ENCODE measurements at places on chromosomes 3 and 15.

DNA sequence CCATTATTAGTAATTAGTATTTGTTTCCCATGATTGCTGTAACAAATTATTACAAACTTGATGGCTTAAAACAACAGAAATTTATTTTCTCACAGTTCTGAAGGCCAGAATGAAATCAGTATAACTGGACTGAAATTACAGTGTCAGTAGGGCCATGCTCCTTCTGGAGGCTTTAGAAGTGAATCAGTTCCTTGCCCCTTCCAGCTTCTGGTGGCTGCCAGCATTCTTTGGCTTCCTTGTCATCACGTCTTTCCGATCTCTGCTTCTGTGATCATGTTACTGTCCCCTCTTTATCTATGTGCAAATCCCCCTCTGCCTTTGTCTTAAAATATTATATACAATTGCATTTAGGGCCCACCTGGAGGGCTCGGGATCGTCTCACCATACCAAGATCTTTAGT lies 92.0 kb downstream of the FOXB1 start:
- peak; percentile 78 for DNase-seq

DNA sequence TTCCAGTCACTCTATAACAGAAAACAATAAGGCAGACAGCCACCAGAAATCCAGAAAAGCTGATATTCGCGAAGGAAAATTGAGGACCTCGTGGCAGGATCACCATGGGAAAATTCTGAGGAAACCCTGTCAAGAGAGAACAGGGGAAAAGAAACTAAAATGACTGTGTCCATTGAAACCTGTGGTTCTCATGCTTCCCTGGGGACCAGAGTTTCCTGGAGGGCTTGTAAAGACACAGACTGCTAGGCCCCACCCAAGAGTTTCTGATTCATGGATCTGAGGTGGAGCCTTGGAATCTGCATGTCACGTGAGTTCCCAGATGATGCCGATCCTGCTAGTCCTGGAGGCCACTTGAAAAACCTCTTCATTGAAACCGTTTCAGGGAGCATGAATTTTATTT lies 420.5 kb downstream of the EPHB1 start:
- DNase-seq = no peak

GRCh38 chr3:72907731-72908620 lies 20.1 kb downstream of the GXYLT2 start:
- DNase-seq = peak; percentile 48

DNA sequence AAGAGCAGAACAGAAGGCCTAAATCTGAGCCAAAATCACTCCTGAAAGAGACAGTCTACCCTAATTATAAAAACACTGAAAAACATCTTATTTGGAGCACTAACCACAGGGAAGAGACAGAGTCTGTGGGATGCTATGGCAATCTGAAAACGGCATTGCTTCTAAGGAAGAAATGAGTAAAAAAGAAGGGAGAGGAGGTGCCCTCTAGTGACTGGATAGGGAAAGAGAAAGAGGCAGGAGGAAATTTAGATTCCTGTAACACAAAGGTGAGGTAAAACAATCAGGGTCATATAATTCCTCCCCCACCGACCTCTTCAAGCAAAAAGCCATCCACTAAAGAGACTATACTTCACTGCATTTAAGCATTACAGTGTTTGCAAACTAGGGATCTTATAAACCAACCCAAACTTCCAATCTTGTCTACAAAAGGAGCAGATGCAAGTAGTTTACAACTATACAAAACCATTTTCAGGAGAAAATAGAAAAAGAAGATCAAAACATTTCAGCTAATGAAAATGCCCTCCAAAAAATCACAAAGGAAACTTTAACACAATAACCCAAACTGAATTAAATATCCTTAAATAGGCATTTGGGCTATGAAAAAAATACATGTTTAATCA lies 32.6 kb downstream of the HACD2 start:
- peak; percentile 59 for DNase-seq

- no peak for DNase-seq
Observed at GRCh38 chr3:16468336-16469098, 45.0 kb downstream of the RFTN1 start.

GRCh38 chr15:38618242-38618955 lies 53.8 kb upstream of the RASGRP1 start:
- DNase-seq = no peak

DNA sequence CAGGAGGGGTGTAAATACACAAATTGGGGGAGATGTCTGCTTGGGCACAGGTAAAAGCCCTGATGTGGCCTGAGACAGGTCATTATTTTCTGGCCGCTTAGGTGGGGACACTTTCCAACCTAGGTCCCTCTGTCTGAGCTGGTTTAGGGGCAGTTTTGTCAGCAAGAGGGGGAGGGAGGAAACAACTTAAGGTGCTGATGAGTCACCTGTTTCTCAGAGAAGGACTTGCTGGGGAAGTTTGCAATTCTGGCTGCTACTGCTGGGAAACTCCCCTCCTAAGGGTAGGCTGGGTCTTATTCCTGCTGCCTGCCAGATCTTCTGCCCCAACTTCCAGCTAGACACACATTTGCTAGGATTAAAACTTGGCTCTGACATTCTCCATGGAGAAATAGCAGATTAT lies 4.8 kb upstream of the RHOV start:
- peak; percentile 77 for DNase-seq

GRCh38 chr3:126113733-126114442 lies 30.0 kb upstream of the SLC41A3 start:
- DNase-seq = peak; percentile 16

DNA sequence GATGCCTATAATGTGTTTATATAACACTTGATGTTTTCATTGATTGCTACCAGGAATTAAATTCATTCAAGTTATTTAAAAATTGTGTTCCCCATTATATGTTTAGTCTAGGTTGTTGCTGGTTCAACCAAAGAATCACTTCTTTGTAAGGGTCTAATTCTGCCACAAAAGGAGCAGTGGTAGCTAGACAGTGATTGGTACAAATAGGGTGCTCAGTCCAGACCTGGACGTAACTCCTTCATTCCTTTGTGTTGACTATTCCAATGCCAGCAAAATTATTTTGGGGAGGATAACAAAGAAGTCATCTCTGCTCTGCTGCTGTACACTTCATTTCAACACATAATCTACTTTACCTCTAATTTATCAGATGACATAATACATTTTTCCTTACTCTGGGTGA lies 1.2 kb downstream of the CHMP2B start:
- peak; percentile 56 for DNase-seq

GRCh38 chr3:195251336-195252065 lies 19.5 kb downstream of the XXYLT1 start:
- no peak for DNase-seq

GRCh38 chr3:167662919-167663400 lies 9.2 kb upstream of the WDR49 start:
- no peak for DNase-seq

DNA sequence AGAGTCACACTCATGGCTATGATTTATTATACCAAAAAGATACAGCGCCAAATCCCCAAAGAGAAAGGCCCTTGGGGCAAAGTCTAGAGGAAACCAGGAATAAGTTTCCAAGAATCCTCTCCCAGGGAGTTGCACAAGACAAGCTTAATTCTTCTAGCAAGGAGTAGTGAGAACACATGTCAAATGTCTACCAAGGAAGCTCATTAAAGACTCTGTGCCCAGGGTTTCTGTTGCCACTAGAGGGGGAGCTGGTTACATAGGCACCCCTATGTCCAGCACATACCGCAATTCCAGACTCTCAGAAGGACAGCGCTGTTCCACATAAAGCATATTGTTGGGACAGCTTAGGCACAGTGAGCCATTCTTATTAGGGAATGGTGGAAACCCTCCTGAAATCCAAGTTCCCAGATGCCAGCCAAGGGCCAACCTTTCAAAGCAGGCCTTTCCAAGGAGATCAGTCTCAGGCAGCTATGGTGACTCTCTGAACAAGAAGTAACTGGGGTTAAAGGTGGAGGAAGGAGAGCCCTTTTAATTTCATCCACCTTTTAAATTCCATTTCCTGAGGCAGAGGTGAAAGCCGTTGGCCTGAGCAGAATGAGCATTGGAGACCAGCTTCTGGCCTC lies 194.2 kb downstream of the UACA start:
- DNase-seq = peak; percentile 78

DNA sequence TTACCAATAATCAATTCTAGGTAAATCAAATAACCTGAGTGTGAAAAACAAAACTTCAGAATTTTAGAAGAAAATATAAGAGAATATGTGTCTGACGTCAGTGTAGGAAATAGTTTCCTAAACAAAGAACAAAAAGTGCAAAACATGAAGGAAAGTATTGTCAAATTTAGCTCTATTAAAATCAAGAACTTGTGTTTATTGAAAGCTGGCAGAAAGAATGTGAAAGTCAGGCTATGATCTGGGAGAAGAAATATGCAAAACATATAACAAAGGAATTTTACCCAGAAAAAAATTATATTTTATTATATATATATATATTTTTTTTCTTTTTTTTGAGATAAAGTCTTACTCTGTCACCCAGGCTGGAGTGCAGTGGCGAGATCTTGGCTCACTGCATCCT lies 129.1 kb upstream of the ANKRD28 start:
- DNase-seq = no peak

DNA sequence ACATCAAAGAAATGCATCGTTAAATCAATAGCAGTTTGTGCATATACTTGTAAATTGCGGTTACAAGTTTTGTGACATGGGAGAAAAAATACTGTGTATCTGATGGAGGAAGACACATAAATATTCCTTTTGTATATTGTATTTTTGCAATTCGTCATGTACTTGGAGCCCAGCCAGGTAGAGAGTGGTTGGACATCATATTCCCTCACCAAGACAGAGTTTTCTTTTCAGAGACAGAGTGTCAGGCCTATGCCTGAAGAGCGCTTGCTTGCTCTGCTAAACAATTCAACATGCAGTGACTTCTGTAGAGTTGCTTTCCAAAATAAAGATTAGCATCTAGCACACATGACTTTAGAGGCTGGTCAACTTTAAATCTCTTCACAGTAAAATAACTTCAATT lies 24.8 kb upstream of the MEIS2 start:
- DNase-seq = peak; percentile 29

DNA sequence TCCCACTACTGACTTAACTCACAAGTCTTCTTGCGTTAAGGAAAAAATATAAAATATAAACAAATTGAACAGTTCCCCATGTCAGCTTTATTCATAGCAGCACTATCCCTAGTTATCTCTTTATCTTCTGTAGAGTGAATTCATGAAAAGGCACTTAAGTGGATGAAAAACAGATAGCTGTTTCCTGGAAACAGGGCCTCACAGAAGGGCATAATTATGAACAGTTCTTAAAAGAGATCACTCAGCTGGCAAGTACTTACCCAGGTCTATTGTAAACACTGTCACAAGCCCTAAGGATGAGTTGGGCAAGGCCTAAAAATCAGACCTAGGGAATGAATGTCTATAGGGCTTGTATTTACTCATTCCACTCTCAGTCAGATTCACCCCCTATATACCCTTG lies 10.7 kb downstream of the MB21D2 start:
- DNase-seq = no peak

DNA sequence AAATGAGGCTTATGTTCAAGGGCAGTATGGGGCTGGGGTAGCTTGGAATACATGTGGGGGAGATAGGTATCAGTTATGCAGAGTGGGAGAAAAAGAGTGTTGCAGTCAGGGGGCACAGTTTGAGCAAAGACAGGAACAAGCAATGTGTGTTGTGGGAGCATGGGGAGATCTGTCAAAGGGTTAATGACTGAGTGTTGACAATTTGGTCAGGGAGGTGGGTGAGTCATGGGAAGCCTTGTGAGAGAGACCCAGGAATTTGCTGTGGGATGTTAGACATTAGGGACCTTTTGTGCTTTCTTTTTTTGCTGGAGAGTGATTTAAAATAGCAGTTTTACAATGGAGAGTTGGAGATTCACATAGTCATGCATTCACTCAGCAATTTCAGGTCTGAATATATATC lies 221.6 kb upstream of the NR2E3 start:
- DNase-seq = peak; percentile 73

DNA sequence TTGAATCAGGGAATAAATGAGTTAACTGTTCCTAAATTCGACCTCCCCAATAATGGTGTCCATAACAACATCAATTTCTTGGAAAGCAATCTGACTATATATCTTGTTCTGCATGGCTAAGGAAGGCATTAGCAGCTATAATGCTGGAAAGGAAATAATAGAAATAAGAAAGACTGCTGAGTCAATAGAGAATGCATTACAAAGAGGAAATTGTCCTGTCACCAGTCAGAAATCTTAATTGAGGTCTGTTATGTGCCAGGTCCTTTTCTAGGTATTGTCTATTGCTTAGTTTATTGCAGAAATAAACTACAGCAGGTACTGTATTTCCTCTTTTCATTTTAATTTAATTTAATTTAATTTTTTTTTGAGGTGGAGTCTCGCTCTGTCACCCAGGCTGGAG lies 5.9 kb upstream of the PPP1R2 start:
- DNase-seq = no peak

DNA sequence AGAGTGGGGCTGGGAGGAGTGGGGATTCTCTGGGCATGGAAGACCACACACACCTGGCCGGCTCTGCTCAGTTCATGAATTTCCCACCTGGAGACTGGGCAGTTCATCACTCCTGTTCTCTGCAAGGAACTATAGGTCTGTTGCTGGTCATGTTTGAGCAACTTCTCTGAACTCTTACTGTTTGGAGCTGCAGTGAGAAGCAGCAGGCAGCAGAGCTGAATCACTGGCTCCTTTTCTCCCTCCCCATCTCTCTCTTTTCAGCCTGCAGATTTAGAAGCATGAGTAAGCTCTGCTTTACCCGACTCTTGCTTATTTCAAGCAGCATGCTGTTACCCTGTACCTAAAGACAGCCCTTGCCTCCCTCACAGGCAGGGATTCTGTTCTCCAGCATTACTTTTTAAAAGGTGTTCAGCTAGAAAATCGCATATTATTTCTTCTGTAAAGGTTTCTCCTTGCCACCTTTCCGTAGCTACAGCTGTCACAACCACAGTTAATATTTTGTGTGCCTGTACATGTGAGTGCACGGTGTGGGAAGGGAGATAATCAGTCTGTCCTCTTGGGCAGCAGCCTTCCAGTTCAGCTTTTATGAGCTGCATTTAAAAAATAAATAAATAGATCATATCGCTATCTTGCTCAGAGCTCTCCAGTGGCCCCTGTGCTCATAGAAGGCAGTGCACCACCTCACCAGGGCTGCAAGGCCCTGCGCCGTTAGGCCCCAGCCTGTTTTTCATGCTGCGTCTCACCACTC lies 131.6 kb downstream of the CHCHD6 start:
- DNase-seq = peak; percentile 76

- no peak for DNase-seq
Observed at GRCh38 chr15:31130576-31131237, 29.2 kb upstream of the TRPM1 start.

- DNase-seq = no peak
Observed at GRCh38 chr3:45568848-45569762, 25.4 kb upstream of the LIMD1 start.

GRCh38 chr15:42201801-42202200 lies 6.3 kb downstream of the VPS39 start:
- DNase-seq = no peak

- DNase-seq = no peak
Observed at GRCh38 chr3:126061301-126062032, 22.5 kb downstream of the SLC41A3 start.

- peak; percentile 30 for DNase-seq
Observed at GRCh38 chr15:65766422-65767263, 25.4 kb downstream of the DENND4A start.

Data from ELR (cell line).